Psoas muscle (tissue), 8 donors: ENCODE measurements at places on chromosomes 12 and 14.

- DNase-seq, result no peak
Measured at GRCh38 chr12:103560604-103561101, 26.4 kb upstream of the STAB2 start.

DNA sequence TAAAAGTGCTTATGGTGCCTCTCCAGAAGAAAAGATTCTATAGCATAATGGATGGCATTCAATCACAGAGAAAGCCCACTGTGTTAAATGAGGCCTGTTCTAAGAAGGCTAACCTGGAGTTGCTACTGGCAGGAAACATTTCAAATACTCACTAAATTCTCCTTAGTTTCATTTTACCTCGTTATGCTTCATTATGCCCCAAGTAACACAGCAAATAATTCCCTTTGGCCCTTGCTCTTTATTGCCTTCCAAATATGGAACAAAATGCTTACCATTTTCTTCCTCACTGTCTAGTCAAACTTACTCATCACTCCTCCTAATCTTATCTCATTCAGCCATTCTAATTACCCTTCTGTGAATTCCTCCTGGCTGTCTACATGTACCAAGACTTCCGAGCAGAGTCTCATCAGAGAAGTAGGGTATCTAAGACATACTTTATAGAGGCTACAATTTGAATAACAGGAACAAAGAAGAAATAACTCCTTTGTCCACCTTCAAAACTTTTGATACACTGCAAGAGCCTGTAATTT, 292.1 kb upstream of the CLEC14A start:
- DNase-seq, result no peak

- DNase-seq, result peak; percentile 47
Measured at GRCh38 chr12:52063082-52063924, 6.5 kb upstream of the ATG101 start.

DNA sequence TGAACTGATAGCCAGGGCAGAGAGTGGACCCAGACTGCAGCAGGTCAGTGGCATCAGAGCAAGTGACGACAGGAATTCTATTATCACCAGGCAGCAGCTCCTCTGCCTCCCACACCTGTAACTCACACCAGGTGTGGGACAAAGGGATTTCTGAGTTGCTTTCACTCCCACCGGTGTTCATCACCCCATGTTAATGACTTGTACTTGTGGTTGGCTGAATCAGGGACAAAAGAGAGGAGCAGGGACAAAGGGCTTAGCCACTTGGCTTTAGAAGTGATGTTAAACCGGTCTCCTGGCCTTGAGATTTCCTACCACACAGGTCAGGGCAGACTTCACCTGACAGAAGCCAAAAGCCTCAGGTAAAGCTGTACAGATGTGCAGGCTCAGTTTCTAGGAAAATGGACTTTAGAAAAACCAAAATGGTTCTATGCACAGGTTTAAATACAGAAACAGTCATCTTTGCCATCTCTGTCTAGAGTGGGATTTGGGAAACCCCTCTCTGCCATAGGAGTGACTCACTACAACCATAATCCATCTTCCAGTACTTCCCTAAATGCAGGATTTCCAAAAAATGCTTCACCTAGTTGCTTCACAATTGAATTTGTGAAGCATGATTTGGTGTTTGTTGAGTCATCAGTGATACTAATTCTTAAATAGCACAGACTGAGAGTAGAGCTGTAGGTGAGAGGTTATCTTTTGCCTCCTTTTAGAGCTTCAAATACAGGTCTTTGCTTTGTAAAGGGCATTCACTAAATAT, 158.5 kb downstream of the PRKCH start:
- DNase-seq, result no peak

- DNase-seq, result no peak
Measured at GRCh38 chr12:77161944-77162343, 96.6 kb upstream of the E2F7 start.
